Stimulated activated CD4-positive, alpha-beta T cell treated with anti-CD3 and anti-CD28 coated beads, Interleukin-4, amount 100 ng/mL, for 24 hours (primary cell): ENCODE measurements at places on chromosomes 6 and 20.

DNA sequence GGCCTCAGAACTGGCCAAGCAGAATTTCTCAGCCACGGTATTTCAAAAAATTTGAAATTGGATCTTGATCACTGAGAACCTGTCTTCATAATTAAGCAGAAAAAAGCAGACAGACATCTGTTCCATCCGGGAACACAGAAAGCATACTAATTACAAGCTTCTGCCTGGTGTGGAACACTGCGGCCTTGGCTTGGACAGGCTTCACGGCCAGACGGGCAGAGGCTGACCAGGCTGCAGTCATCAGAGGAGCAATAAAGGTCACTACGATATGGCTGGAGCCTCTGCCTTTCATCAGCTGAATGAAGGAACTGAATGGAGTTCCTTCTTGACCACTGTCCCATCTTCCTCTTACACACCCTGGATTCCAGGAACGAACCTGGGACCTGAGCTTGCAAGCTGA lies 3.9 kb upstream of the NRSN1 start:
- no peak for DNase-seq

DNA sequence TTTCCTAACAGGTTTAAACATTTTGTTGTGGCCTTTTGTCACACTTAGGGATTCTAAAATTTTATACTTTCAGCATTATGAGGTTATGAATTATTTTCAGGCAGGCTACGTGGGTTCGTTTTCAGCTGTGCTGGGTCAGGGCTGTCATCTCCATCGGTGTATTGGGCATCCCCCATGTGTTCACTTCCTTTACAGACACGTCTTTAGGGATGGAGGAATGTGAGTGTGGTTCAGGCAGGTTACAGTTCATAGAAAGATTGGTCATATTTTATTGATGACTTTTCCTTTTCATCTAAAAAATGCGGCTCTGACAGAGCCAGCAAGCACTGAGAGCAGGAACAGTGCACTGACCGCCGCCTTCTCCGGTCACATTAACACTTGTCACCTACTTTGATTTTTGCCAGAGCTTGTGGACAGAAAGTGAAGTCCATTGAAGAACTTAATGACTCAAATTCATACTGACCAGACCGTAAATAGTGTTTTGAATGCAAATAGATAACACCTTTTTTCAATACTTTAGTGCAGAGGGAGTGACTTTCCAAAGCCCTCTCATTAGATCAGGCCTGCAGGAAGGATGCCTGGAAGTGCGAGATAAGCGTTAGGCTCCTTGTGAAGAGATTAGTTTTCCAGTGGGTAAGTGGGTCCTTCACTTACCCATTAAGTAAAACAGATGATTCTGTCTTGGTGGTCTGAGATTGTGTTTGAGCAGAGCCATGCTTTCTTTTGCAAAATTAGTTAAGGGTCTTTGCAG lies 113.1 kb downstream of the TIAM2 start:
- DNase-seq = no peak

GRCh38 chr6:166747644-166748595 lies 120.9 kb upstream of the RPS6KA2 start:
- DNase-seq = no peak

DNA sequence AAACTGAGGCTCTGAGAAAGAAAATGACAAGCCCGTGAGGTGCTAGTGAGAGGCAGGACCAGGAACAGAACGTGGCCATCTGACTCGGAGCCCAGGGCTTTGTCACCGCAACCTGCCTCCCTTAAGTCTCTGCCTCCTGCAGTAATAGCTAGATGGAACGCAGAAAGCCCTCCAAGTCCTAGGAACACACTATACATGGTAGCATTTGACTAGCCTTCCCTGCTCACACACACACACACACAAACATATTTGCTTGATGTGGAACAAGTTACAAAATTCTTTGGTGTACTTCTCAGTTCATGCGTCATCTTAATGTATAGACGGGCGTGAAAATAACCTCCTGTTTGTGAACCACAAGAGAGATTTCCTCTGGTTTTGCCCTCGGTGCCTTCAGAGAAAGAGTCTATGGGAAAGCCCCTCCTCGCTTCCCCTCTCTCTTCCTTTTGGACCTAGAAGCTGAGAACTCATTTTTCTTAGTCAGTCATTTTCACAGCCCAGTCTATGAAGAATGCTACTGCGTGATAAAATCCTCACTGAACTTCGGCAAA lies 38.8 kb downstream of the C6orf52 start:
- no peak for DNase-seq

DNA sequence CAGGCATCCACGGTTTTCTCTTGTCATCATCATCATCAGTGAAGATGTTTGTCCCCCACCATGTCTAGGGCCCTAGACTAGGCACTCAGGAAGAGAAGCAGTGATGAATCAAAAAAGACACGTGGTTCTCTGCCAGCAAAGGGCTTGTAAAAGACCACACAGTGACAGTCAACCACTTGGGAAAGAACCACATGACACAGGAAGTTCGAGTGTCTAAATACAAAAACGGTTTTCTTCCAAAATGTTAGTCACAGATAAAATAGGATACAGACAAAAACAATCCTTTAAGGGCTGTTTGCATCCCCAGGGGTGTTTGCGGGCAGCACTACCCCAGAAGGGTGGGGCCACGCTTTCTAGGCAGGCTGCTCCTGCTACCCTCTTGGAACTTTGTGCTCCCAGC lies 356.8 kb upstream of the AGPAT4 start:
- no peak for DNase-seq

DNA sequence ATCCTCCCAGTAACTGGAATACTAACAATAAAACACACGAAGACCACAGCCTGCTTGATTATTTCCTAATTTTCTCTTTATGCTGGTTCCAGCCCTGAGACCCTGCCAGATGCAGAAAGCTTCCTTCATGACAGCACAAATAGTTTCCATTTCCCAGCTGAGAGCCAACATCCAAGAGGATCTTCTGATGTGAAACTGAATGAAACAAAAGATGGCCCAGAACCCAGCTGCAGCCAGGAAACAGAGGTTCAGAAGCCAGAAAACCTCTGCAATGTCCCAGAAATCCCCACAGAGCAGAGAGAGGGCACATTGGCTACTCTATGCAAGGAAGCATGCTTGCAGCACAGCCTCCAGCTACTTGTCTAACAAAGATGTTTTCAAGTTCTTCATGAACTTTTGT lies 61.8 kb upstream of the PLEKHG1 start:
- no peak for DNase-seq

GRCh38 chr20:40442181-40442963 lies 246.7 kb downstream of the MAFB start:
- DNase-seq = no peak

- no peak for DNase-seq
Observed at GRCh38 chr20:11958855-11959254, 41.2 kb downstream of the BTBD3 start.

- no peak for DNase-seq
Observed at GRCh38 chr6:168188369-168189199, 109.6 kb upstream of the FRMD1 start.
